ENCODE measurements at places on chromosomes 4 and X.

DNA sequence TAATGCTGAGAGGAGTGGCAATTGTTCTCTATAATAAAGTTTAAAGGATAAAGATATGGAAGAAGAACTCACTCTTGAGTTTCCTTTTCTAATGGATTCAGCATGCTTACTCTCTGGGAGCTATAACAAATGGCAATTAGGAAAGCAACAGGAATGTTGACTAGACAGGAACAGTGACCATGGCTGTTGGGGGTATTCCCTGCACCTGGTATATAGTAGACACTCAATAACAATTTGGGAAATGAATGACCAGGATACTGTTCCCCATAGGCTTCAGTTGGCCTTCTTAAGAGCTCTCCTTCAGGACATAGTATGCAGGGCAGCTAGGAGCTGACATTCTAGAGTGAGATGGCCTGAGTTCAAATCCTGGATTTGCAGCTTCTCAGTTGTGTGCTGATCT is 1.8 kb downstream of the LIMCH1 start:
- no peak for ATAC-seq

DNA sequence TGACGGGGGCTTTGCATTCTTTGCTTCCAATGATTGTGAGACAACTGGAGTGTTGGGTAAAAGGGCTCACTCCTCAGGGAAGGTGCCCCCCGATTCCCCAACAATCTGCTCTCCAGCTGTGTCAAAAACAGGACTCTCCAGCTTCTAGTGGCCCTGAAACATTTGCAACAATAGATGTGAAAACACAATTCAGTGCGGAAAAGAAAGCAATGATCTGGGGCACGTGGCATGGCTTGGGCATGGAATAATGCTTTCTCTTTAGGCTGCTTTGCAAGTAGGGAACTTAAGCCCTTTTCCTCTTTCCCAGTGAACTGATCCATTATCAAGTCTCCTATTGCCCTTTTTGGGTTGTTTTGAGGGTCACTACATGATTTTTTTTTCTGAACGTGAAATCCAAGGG is 239.9 kb downstream of the C4orf33 start:
- ATAC-seq = no peak

GRCh38 chrX:107654872-107655761 is 26.8 kb downstream of the PRPS1 start:
- peak; percentile 85 for ATAC-seq

DNA sequence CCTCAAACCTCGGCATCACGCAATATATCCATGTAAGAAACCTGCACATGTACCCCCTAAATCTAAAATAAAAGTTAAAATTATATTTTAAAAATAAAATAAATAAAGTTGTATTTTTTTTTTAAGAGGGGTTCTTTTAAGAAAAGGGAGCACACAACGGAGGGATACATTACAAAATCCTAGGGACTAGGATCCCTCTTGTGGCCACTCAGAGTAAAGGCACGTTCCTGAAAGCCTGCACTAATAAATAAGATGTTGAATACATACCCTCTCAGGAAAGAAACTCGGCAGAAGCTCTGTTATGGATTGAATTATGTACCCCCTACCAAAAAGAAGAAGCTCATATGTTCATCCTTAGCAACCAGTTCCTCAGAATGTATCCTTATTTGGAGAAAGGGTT is 50.9 kb upstream of the PRDX4 start:
- no peak for ATAC-seq

DNA sequence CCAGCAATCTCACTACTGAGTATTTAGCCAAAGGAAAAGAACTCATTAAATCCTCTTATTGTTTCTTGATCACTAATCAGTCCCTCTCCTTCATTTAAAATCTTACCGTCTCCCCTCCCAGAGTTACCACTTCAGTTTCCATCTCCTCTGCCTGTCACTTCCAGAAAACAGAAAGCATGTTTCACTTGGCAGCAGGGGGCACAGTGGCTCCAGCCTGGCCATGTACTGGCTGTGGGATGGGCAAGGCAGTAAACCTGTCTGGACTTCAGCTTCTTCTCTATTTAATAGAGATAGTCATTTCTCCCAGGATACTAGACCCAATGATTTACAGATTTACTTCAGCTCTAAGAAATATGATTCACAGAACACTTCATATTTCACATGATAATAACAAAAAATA is 63.2 kb downstream of the CD40LG start:
- ATAC-seq = no peak

GRCh38 chr4:155542415-155542814 is 124.2 kb upstream of the GUCY1A1 start:
- ATAC-seq = no peak

DNA sequence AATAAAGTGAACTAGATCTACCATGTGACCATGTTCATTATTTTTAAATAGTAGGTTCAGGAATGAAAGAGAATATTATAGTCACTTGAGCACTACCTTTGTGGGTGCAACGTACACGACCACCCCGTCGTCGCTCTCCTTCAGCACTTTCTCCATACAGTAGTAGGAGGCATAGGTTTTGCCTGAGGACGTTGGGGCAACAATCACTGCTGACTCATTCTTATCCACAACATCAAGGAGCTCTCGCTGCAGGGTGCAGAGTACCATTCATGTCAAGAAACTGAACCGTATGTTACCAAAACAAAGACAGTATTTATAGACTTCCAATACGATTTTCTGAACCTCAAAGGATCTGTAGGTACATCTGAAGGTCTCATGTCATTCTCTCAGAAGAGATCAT is 44.7 kb downstream of the DDX60 start:
- no peak for ATAC-seq

Data from gastroesophageal sphincter (tissue), 4 donors.